ENCODE measurements at places on chromosomes 5 and 9. TPM values are rescaled to one million over a fixed set of nuclear protein-coding genes. Genes with fewer than 3 reads are reported as not detected.

GRCh38 chr5:39149966-39150365 is 69.4 kb downstream of the FYB1 start:
- no peak for DNase-seq

GRCh38 chr9:98117984-98118639 is 910 bp downstream of the TRIM14 start:
- DNase-seq = no peak

DNA sequence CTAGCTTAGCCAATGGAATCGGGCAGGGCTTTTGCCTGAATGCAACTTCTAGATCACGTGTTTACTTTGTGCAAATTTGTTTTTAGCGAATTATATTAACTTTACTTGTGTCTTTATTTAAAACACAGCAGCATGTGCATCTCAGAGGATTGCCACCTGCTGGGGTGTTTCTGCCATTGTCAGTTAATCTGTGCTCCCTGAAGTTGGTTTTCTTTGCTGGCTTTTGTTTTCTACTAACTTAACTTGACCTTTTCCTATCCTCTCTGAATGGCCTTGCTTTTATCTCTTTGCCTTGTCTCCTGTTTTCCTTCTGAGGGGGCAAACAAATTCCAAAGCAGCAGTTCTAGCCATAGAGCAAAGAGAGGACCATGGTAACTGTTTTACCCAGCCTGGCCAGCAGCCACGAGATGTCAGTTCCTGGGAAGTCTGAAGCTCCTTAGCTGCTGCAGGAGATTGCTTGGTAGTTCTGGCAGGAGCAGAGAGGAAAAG is 67.6 kb downstream of the ARHGEF28 start:
- DNase-seq = no peak

DNA sequence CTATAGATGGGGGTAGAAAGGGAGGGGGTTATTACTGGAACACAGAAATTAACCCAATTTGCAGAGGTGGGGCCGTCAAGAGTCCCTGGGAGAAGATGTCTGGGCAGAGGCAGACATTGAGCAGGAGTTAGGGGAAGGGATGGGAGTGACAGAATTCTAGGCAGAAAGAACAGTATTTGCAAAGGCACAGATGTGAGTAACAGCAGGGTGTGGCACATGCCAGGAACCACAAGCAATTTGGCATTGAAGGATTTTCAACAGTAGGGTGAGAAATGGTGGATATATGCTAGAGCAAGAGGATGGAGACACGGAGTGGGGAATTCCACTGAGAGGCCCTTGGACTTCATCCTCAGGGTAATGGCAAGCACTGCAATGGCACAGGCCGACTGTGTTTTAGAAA is 71.6 kb upstream of the FRRS1L start:
- DNase-seq = no peak

- DNase-seq = no peak
These were observed 51.8 kb downstream of the MEGF10 start for GRCh38 chr5:127342364-127342763.

- no peak for DNase-seq
These were observed 72.5 kb upstream of the SAP30L start for GRCh38 chr5:154373326-154373725.

DNA sequence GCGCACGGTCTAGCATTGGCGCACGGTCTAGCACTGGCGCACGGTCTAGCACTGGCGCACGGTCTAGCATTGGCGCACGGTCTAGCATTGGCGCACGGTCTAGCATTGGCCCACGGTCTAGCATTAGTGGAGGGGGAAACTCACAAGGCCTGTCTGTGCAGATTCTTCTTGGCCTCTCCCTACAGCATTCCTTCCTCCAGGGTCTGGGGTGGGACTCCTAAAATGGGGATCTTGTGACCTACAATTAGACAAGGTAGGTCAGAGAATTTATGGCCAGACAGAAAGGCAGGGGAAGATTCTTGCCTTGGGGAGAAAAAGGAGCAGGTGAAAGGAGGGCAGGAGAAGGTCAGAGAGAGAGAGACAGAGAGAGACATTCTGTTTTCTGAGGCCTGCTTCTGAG is 5.4 kb upstream of the GBGT1 start:
- no peak for DNase-seq

GRCh38 chr9:36781533-36781932 is 208.8 kb downstream of the MELK start:
- no peak for DNase-seq

GRCh38 chr5:173888473-173889131 is 453 bp downstream of the CPEB4 start:
- DNase-seq = no peak

The FOXD4 gene
- 0.47 TPM for total RNA-seq

The THBS4 gene
- total RNA-seq = 2.2 TPM

The MEF2C gene
- 2,088 TPM for total RNA-seq

All from occipital lobe (tissue), 3 donors.